ENCODE measurements at places on chromosomes 5 and 9.
A peak's percentile ranks its signal among the peaks of the same experiment; 100 is the strongest.

DNA sequence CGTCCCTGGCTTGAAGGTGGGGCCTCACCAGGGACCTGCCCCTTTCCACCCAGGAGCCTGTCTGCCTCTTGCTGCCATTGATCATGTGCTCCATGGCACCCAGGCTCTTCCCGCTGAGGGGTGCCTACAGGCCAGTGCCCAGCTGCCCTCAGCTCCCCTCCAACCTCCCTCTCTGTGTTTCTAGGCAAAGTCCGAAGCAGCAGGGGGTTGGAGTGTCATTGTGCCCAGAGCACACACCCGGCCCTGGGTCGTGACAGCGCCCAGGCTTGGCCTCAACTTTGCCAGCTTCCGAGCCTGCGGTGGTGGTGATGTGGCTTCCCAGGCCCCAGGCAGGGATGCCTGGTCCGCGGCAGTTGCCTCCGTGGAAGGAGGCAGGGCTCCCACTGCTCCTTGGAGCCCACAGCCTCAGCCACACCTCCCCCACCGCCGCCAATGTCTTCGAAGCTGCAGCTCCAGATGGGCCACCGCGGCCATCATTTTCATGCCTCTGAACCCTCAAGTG is 52.4 kb downstream of the GTF3C4 start:
- DNase-seq, result no peak

DNA sequence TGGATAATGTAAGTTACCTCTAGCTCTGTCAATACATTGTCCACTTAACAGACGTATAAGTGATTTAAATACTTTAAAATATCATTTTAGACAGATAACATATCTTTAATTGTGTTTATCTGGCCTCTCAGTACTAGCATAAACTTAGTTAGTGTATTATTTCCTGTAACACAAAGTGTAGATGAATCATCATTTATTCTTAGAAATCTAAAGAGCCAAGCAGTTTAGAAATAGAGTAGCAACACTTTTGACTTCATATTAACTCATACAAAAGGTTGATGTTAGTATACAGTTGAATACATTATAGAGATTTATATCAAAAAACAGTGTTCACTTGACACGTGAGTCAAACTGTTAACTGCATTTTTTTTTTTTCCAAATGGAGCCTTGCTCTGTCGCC is 18.0 kb downstream of the NCBP1 start:
- no peak for DNase-seq

GRCh38 chr5:67969176-67969575 is 246.4 kb upstream of the PIK3R1 start:
- DNase-seq, result no peak

DNA sequence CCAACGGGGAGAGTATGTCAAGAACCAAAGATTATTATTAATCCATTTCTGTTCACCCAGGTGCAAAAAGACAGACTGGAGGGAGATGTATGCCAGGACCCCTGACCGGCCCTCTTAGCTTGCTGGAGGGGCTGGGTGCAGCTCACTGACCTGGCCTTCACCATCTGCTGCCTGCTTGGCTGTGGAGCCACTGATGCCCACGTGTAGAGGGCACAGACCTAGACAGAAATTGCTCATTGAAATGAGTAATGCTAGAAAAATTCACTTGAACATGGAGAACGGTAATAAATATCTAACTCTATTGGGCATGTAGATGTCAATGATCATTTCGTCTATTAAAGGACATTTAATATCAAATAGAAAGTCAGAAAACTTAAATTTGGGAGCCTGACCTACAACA is 58.8 kb upstream of the ERCC6L2 start:
- DNase-seq, result no peak

DNA sequence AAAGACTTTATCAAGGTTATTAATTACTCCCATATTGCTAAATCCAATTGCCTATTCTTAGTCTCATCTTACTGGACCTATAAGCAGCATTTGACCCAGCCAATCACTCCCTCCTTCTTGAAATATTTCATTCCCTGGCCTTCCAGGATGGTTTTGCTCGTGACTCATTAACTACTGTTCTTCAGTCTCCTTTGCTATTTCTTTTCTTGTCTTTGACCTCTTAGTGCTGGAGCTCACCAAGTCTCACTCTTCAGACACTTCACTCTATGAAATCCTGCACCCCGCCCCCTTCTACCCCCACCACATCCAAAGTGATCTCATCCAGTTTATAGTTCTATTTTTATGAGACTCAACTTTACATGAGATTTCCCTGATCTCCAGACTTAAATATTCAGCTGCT is 803.1 kb upstream of the WWC1 start:
- DNase-seq, result peak; percentile 51

DNA sequence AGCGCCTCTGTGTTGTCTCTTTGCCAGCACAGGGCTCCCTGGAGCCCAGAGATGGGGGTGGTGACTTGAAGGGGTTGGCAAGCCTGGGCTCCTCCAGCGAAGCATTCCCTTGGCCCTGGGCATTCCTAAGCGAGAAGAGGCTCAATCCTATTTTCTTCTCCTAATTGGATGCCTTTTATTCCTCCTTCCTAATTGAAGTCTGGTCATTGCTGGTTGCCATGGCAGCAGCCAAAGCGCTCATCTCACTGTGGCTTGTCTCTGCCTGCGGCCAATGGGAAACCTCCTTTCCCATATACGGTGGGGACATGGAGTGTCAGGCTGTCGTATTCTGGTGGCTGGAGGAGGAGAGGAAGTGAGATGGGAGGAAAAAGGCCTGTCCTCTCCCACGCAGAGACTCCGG is 52.3 kb upstream of the RARS1 start:
- DNase-seq, result no peak

DNA sequence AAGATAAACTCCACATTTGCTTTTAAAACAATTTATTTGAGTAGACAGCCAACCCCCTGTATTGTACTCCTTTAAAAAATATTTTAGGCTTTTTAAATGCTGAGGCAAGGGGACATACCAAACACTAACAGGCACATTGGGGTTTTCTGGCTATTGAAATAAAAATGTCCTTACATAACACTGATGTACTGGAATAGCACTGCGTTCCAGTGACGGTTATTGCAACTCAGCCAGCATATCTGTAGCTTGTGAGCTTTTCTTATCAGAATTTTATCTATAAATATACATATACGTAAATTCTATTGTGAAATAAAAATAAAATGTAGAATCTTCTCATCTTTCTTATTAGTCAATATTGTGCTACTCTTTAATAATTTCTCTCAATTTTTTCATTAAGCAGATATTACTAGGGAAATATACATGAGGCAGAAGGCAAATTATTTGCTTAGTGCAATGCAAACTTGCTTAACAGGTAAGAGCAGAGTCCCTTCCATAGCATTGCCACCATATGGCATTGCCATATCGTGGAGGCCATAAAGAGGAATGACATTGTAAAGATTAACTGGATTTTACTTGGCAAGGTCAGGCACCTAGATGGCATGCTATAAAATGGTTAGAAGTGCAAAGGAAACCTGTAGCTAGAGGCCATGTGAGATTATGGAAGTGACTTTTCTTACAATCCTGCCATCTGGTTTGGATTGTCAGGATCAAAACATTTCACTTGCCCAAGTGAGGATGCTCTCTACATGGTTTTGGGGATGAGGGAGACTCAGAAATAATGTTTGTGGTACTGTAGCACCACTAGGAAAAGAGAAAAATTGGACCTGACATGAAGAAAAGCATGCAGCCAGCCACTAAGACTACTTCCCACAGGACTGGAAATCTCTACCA is 94.8 kb upstream of the CDKN2B start:
- DNase-seq, result peak; percentile 71

DNA sequence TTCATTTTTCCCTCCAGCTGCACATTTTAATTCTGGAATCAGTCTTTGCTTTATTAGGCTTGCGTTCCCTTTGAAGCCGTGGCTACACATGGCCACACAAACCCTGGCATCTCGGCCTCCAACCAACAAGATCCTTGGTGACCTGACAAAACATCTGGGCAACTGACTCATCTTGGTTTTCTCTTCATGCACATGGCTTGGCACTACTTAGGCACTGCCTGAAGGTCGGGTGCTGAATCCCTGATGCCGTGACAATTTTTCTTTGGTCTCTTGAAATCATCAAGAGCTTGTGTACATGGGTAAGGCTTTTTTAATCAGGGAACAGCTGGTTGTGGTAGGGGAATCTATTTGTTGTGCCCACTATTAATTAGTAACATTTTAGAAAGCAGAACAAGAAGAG is 16.0 kb upstream of the PAPPA start:
- no peak for DNase-seq

GRCh38 chr9:14547245-14548060 is 145.8 kb downstream of the ZDHHC21 start:
- DNase-seq, result no peak

- DNase-seq, result peak; percentile 50
Observed at GRCh38 chr9:114746591-114747346, 59.1 kb downstream of the TNFSF15 start.

GRCh38 chr5:178490935-178491652 is 99.1 kb downstream of the COL23A1 start:
- no peak for DNase-seq

- no peak for DNase-seq
Observed at GRCh38 chr5:127922603-127923002, 161.0 kb upstream of the SLC12A2 start.

DNA sequence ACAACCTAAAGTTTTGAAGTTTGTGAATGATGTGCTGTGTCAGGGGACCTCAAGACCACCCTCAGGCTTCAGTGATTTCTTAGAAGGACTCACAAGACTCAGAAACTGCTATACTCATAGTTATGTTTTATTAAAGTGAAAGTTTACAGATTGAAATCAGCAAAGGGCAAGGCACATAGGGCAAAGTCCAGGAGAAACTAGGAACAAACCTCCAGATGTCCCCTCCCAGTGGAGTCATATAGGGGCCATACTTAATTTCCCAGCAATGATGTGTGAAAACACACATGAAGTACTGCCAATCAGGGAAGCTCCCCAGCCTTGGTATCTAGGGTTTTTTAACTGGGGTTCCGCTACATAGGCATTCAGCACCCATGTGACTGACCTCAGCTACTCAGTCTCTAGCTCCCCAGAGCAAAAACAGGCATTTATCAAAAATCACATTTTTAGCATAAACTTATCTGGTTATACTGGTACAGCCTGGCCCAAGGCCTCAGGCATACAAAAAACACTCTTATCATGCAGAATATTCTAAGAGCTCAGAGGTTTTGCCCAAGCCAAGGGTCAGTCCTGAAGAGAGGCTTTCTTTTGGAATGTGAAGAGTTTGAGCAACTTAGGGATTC is 74.7 kb upstream of the ANKRD55 start:
- no peak for DNase-seq

GRCh38 chr5:56480705-56481427 is 247.7 kb upstream of the ANKRD55 start:
- peak; percentile 42 for DNase-seq

- no peak for DNase-seq
Observed at GRCh38 chr5:40273936-40274335, 405.8 kb upstream of the PTGER4 start.

GRCh38 chr9:82108474-82108873 is 119.9 kb downstream of the SPATA31D1 start:
- no peak for DNase-seq

- DNase-seq, result no peak
Observed at GRCh38 chr9:74317235-74317634, 179.9 kb upstream of the RORB start.

DNA sequence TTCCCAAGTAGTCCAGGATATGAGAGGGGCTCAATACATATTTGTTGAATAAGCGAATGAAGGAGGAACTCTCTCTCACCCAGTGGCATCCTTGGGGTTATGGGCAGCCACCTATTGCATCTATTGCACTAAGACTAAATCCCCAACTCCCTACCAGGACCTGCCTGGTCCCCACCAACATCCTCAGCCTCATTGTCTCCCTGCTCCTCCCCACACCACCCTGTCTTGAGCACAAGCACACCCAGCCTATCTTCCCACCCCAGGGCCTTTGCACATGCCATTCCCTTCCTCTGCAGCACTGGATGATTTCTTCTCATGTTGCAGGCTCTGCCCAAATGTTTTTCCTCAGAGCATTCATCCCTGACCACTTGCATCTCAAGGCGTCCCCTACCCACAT is 133.8 kb downstream of the BARX1 start:
- no peak for DNase-seq

DNA sequence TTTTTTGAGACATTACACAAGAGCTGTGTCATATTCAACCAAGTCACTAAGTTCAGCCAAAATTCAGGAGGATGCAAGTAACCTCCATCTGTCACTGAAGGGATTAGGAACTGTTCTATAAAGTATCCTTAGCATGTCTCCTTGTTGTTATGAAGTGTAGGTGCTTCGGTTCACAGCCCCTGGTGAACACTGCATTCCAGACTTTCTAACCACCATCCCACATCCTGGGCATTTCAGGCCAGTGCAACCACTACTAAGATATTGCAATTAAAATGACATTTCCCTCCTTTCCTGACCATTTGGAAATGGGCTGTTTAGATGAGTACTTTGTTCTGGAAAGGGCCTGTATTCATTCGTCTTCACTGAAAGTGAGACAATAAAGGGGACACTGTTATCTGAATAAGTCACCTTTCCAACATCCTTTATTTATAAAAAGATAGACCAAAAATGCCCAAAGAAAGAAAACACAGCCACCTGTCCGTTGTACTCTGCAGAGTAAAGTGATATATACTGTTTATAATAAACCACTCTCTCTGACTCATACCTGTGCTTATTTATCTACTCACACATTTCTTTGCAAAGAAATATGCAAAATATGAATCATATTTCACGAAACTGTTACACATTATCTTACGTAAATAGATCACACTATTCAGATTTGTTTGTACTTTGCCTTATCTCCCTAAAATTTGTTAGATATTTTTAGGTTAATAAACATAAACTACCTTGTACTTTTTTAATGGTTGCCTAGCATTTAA is 861.9 kb downstream of the CDH18 start:
- DNase-seq, result no peak

- no peak for DNase-seq
Observed at GRCh38 chr5:135212361-135213026, 178.5 kb upstream of the PITX1 start.

DNA sequence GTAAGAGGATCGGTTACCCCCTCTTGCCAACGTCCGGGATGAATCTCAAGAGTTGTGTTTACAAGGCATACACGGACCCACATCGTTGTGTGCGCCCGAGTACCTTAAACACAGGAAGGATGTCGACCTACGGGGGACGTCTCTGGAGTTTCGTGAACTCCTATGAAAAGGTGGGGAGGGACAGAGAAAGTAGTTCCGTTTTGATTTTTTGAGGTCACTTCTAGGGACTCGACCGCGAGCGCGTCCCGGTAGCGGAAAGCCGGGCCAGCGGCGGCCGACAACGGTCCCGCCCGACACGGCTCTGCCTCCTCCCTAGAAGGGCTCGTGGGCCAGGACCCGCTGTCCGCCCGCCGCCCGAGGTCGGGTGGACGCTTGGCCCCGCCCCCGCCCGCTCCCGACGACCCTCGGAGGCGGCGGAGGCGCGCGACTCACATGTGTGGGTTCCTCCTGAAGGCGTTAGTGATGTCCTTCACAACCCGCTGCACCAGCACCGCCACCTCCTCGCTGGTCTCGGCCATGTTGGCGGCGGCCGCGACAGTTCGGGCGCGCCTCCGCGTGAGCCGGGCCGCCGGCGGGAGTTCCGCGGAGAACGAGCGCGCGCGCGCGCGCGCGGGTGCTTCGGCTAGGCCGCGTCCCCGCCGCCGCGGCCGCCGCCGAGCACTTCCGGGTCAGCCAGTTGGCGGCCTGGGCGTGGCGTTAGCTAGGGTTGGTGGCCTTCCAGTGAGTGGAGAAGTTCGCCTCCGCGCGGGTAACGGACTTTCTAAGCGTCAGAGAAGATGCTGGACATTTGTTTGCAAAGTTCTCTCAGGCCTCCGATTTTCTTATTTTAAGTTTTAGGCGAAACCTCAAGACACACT is at the start of gene PTAR1:
TSS of gene PTAR1 (minus strand) at position 591 of the 857 bp plus-strand sequence. CDS start at position 518, 73 bp downstream.
- DNase-seq, result peak; percentile 89

GRCh38 chr9:116842658-116843057 is 155.6 kb downstream of the TRIM32 start:
- no peak for DNase-seq

- no peak for DNase-seq
Observed at GRCh38 chr5:95086927-95087815, 197.7 kb downstream of the MCTP1 start.
